Brain (organoid and tissue), 16 donors: ENCODE measurements at places on chromosomes 1 and 21. TPM values are rescaled to one million over a fixed set of nuclear protein-coding genes. Genes with fewer than 3 reads are reported as not detected.
A peak's percentile ranks its signal among the peaks of the same experiment; 100 is the strongest.

DNA sequence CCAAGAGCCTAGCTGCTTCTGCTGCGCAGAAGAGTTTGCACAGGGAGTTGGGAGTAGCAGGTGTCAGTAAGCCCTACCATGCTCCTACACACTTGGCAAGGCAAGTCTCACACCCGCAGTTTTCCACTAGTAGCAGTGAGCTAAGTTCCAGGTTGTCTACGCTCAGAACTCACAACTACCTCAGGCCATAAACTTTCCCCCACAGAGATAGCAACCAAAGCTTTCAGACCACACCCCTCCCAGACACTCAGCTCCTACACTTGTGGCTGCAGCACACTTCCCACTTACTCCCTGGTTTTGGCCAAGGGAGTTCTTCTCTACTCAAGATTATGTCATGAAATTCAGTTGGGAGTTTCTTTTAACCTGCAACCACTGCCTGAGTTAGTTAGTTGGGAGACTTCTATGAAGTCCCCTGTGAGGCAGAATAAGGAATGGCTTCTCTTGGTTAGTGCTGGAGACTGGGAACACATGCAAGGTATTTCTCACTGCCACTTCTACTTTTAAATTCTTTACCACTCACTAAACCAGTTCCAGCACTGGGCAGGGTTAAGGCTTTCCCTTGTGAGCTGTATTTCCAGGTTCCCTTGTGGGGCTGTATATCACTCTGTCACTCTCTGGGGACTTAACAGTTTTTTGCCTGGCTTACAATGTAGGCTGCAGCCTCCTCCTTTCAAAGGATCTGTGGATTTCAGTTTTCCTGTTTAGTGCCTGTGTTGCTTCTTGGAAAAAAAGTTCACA lies 18.3 kb upstream of the MAB21L3 start:
- DNase-seq, result no peak

GRCh38 chr1:59751801-59752200 lies 62.9 kb upstream of the HOOK1 start:
- DNase-seq, result no peak

DNA sequence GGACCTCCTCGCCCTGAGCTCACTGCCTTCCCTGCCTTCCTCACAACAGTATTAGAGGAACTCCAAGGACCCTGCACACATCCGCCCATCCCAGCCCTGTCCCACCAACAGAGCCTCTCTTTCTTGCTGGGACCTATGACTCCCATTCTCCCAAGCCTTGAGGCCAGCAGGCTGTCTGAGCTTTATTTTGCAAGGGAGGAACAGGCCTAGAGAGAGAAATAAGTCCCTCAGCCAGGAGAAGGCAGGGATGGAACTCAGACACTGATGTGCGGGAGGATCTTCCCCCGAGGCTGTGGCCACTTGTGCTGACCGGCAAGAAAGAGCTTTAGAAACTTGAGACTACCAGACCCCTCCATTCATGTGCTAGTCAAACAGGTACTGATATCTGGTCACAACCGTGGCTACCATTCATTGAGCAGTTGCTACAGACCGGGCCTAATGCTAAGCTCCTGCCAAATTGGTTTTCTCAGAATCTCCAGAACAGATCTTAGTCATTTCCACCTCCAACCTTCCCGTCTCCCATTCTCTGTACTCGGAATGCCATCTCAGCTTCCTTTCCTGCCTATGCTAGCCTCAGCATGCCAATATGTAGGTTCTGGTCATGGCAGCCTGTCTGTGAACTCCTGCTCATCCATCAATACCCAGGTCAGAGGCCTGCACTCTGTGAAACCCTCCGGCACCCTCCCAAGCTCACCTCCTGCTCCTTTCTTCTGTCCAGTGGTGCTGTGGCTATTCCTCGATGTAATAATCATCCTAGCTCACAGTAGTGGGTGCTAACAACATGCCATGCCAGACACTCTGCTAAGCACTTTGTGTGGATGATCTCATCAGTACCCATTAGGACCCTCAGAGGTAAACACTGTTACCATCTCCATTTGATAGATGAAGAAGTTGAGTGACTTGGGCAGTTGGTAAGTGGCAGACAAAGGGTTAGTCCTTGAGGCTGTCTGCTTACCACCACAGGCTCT lies 3.8 kb downstream of the TMEM54 start:
- DNase-seq, result no peak

The KCNN3 gene
- polyA plus RNA-seq, result 5.1 TPM

DNA sequence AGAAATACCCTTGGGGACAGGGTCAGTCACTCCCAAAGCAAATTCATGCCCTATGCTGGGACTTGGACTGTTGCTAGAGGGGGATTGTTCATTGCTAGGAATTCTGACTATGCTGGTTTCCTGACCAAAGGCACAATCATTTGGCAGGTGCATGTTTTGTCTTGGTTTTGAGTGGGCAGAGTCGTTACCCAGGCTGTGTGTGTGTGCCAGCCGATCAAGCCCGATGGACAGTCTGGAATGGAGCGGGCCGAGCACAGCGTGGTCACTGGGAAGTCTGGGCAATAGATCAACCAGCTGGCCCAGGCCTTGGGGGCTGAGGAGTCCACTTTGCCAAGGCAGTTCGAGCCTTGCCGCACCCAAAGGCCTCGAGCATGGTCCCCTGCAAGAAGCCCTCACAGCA lies 60.9 kb downstream of the HTR6 start:
- DNase-seq, result no peak

GRCh38 chr1:223082914-223083313 lies 60.1 kb downstream of the TLR5 start:
- DNase-seq, result no peak

The RAD54L gene
- polyA plus RNA-seq, result 15.8 TPM

- no peak for DNase-seq
Observed at GRCh38 chr21:38221594-38221993, 35.2 kb upstream of the KCNJ15 start.

- no peak for DNase-seq
Observed at GRCh38 chr1:20588634-20589225, at the start of gene CDA. CDA (plus strand) TSS chr1:20589097; CDS start chr1:20589130, 33 bp downstream.

The C1orf115 gene
- 30.4 TPM for polyA plus RNA-seq

The LRIF1 gene
- 9.1 TPM for polyA plus RNA-seq

GRCh38 chr1:235023711-235024439 lies 104.8 kb downstream of the TOMM20 start:
- no peak for DNase-seq

DNA sequence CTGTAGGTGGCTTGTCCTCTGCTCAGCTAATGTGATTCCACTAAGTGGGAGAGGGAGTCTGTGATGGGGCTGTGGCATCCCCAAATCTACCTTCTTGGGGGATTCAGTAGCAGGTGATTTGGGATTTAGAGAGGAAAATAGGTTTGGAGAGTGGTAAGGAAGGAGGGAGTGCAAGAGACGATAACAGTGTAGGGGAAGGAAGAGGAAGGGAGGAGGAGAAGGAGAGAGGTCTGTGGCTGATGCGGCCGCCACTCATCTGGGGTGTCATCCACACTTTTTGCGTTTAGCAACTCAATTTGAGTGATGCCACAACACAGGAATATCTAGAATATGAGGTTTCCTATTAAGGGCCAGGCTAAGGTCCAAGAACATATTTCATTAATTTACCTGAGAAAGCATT lies 23.8 kb upstream of the PCP4 start:
- DNase-seq, result no peak

The GJA5 gene
- polyA plus RNA-seq, result 2.2 TPM

DNA sequence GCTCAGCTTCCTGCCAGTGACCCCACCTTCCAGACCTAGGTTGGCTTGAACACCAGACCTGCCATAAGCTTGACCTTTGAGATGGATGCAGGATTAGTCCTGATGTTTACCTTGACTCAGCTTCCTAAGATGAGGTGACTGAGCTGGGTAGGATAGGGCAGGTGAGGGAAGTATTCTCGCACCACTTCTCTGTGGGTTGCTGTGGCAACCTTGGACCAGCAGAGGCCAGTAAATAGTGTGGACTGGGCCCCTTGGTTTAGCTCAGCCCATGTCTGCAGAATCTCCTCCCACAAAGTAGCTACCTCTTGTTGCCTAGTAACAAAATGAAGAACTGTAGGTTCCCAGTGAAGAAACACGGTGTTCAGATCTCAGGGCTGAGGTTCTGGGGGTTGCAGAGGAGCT lies 8.4 kb downstream of the RPS6KA1 start:
- DNase-seq, result peak; percentile 17

- no peak for DNase-seq
Observed at GRCh38 chr1:68623700-68624099, 126.8 kb upstream of the DEPDC1 start.

DNA sequence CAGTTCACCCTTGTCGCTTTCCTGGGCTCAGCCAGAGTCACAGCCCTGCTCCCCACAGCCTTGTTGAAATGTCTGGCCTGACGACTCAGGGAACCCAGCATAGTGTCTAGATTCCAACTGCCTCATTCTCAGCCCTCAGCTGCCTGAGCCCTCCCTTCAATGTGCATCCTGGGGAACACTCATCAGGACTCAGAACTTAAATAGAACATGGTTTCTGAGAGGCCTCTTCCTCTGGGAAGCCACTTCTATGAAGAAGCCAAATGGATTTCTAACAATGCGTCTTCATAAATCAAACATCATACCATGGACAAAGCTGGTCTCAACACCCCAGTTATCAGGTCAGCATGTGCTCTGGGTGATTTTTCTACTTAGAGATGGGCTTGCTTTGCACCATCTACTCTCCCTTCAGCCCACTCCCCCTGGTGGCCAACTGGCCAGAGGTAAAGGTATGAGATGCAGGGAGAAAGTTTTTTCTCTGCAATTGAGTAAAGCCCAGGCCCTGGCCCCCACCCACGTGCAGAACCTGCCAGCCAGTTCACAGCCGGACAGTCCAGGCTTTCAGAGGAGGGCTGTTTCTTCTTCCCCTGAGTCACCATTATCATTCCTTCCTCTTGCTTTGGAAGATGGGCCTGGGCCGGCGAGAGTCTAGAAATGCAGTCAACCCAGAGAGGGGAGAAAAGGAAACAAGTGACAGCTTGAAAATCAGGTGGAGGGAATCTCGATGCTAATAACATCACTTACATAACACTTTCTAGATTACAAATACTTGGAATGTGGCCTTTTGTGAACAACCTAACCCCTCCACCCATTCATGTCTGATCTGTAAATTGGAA lies 32.1 kb downstream of the CD244 start:
- no peak for DNase-seq

- no peak for DNase-seq
Observed at GRCh38 chr1:177439301-177439700, 268.5 kb downstream of the BRINP2 start.

- no peak for DNase-seq
Observed at GRCh38 chr1:26320896-26321295, 3.1 kb downstream of the CD52 start.

- DNase-seq, result no peak
Observed at GRCh38 chr1:27789540-27790041, 16.6 kb downstream of the STX12 start.

- peak; percentile 25 for DNase-seq
Observed at GRCh38 chr1:65068202-65069010, 79.6 kb upstream of the AK4 start.

- no peak for DNase-seq
Observed at GRCh38 chr21:45993210-45994085, 11.9 kb downstream of the COL6A1 start.

DNA sequence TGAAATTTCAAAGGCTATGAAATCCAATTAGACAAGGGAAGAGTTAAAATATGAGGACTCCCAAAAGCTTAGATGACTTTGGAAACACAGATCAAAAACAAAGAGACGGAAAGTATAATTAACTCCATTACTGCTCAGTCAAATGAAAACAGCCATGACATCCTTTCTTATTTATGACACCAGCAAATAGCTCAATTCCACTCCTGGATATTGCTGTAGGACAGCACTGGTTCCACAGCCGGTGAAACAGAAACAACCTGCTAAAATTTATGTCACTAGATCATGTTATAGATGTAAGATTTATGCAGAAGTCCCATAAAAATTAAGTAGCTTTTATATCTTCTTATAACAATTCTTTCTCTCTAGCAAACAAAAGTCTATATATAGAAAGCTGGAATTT lies 65.6 kb upstream of the RRP15 start:
- DNase-seq, result no peak

DNA sequence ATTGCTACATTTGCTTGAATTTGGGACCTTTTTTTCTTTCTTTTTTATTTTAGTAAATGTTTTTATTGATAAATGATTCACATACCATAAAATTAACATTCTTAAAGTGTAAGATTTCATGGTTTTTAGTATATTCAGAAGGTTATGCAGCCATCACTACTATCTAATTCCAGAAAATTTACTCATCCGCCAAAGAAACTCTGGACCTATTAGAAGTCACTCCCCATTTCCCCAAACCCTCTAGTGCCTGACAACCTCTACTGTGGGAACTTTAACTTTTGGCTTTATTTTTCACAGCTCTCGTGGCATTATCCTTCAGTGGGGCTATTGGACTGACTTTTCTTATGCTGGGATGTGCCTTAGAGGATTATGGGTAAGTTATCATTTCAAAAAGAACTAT lies 4.5 kb downstream of the LEPR start:
- no peak for DNase-seq

- no peak for DNase-seq
Observed at GRCh38 chr1:152502496-152503180, 8.0 kb upstream of the LCE5A start.

GRCh38 chr1:188432427-188432826 lies 1603.7 kb downstream of the PLA2G4A start:
- DNase-seq, result no peak

- no peak for DNase-seq
Observed at GRCh38 chr1:246528933-246529731, 22.1 kb upstream of the SMYD3 start.

DNA sequence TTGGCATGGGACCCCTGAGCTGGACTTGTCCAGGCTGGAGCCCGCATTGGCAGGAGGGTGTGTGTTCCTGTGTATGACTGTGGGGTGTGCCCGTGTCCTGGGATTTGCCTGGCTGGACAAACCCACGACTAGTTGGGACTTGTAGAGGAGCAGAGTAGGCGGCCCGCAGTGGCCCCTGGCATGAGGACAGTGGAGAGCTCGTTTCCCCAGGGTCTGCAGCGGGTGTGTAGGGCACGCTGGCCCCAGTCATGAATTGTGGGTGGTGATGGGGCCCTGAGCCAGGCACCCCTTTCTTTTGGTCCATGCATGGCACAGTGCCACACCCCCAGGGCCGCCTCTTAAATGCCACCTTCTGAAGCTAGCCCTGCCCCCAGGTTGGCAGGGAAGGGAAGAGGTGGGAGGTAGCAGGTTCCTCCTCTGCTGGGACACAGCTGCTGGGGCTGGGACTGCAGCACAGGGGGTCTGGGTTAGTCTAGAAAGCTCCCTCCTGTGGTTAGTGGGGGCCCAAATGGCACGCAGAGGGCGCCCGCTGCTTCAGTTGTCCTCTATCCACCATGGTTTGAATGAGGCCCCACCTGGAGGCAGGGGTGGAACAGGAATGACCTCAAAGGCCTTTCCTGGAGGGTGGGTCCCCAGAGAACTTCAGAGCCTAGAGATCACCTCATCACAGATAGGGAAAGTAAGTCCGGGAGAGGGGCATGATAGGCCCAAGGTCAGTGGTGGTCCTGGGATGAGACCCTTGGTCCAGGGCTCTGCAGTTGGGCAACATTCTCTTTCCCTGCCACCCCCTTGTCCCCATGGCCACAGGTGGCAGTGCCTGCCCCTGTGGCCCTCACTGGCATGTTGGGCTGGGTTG lies 4.1 kb downstream of the CROCC start:
- peak; percentile 16 for DNase-seq

DNA sequence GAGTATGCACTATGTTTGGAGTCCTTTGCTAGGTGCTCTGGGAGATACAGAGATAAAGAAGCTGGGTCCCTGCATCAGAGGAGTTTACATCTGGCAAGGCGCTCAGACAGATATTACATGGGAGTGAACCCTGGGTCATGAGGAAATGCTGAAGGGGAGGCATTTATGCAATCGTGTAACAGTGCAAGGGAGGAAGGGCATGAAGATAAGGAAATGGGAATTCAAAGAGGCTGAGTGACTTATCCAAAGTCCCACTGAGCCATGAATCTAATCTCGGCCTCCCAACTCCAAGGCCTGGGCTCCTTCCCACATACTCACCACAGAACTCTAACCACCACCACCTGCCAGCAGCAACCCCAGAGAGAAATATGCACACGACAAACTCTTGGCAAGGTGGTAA lies 51.6 kb downstream of the FAM163A start:
- DNase-seq, result no peak
